T-helper 9 cell (primary cell): ENCODE measurements at places on chromosomes 13 and 19.

- no peak for DNase-seq
Observed at GRCh38 chr13:97401421-97401820, 32.5 kb upstream of the RAP2A start.

DNA sequence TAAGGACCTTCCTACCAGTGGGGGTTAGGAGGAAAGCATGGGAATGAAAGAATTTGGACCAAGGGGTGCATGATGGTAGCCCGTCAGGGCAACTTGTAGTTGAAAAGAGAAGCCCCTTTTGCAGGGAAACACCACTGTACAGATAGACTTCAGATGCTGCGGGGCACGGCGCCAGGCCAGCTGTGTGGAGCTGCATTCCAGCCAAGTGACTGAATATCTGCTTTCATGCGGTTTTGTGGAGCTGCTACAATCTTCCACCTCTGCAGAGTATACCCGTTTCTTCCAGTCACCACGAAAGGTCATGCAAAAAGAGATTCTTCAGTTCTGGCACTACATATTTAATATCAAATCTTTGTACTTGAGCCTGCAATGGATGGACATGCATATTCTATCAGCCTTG is 104.7 kb downstream of the RGCC start:
- DNase-seq, result no peak

DNA sequence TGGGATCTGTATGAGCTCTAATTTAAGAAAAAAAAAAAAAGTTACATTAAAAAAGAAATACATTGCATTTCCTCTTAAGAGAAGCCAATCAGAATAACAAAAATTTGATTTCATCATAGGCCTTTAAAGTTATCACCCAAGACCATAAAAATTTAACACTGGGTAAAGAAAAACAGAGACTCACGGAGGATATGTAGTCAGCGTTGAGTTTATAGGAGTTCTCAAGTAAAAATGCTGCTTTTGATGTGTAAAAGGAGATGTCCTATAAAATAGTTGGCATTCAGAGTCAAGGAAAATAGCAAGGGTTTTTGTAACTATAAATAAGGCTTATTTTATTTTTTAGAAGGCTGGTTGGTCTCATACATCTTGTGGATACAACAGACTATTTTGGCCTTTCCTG is 191.1 kb downstream of the EFNB2 start:
- no peak for DNase-seq

- no peak for DNase-seq
Observed at GRCh38 chr13:109371066-109371465, 415.3 kb downstream of the IRS2 start.

GRCh38 chr13:89784161-89784809 is 1563.2 kb upstream of the MIR17HG start:
- DNase-seq, result no peak

DNA sequence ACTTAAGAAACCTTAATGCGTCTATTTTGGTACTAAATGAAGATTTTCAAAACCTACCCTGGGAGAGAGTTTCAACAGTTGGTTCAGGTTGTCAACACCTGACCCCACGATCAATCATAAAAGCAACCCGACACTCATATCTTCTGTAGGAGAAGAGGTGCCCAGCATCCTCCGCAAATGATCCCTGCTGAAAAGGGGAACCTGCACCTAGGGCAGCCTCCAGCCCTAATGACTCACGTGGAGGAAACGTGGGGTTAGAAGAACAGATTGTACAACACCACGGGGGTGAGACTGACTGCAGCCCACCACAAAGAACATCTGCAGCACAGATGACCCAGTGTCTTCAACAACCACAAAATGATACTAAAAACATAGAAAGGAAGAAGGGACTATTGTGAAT is 116.3 kb downstream of the RAB20 start:
- DNase-seq, result no peak

DNA sequence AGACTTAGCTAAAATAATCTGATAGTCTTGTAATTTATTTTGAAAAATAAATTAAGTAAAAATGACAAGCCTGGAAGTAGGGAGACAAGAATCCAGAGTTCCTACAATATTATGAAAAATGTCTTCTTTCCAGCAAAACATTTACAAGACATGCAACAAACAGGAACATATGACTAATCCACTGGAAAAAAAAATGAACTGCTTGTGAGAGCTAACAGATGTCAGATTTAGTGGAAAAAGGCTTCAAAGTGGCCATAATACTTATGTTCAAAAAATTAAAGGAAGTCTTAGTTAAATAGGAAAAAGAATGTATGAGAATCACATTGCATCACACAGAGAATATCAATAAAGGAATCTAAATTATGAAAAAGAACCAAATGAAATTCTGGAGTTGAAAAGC is 2082.0 kb upstream of the PCDH20 start:
- DNase-seq, result no peak

DNA sequence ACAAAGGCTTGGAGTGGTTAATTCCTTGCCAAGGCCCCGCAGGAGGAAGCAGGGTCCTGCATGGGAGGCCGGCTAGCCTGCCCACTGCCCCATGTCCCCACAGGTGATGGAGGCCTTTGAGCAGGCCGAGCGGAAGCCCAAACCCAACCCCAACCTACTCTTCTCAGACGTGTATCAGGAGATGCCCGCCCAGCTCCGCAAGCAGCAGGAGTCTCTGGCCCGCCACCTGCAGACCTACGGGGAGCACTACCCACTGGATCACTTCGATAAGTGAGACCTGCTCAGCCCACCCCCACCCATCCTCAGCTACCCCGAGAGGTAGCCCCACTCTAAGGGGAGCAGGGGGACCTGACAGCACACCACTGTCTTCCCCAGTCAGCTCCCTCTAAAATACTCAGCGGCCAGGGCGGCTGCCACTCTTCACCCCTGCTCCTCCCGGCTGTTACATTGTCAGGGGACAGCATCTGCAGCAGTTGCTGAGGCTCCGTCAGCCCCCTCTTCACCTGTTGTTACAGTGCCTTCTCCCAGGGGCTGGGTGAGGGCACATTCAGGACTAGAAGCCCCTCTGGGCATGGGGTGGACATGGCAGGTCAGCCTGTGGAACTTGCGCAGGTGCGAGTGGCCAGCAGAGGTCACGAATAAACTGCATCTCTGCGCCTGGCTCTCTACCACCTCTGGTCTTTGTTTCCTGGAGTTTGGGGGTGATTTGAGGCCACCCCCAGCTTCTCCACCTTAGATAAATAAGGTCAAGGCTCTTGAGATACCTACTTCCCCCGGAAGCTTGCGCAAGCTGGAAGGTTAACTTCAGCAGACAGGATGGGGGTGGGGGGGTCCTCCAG is 2.6 kb downstream of the B3GNT8 start:
- no peak for DNase-seq

DNA sequence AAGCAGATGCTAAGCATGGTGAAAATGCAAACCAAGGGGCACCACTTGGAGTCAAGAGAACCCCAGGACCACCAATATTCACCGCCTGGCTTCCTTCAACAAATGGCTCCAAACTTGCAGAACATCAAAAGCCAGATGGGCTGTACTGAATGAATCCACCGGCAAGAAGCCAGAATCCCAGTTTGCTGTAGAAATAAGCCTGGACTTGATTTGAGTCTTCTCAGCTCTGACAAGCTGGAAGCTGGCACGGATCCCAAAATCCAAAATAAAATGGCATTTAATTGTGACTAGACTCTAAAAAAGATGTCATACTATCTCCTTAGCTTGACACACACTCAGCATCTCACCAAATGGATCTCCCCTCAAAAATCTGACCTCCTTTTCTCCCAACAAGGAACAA is 11.9 kb downstream of the EFNB2 start:
- DNase-seq, result no peak

DNA sequence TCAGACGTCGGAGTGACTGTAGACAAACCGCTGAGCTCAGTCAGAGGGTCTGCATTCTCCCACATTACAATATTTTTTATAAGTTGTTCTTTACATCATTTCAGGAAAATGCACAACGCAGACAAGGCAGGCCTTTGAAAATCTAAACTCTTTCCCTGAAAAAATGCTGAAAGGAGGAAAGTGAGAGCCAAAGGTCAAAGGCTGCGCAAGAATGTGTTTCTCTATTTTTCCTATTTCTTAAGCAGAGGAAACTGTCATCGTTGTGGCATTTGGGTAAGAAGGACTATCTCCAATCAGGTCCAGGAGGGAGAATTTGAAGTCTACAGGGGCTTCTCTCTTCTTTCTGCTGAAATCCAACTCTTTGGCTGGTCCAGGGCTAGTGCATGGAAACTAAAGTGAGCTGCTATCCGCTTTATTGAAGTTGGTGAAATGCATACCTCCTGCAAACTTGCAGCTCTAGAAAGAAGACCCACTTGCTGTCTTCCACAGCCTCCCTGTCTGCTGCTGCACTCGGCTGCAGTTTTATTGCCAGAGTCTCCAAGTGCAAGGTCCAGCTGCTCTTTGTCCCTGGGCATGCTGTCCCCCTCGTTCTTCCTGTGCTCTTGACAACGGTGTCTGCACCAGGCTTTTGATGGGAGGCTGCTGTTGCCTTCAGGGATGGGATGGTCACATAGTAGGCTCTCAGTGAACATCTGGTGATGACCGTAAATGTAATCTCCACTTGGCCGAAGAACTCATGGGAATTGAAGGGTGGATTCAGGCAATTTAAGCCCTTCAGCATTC is 31.2 kb downstream of the ZNF536 start:
- no peak for DNase-seq

GRCh38 chr19:47239610-47240296 is 8.8 kb upstream of the BBC3 start:
- peak; percentile 60 for DNase-seq

DNA sequence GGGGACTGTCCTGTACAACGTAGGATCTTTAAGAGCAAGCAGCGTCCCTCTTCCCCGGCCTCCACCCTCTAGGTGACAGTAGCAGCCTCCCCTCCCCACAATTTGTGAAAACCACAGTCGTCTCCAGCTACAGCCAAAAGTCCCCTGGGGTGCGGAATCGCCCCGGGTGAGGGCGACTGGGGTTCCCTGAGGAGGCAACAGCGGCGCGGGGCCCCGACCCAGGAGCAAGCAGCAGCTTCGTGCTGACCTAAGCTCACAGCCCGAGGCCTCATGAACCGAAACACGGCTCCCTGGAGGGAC is 322 bp downstream of the ZNF558 start:
- no peak for DNase-seq

DNA sequence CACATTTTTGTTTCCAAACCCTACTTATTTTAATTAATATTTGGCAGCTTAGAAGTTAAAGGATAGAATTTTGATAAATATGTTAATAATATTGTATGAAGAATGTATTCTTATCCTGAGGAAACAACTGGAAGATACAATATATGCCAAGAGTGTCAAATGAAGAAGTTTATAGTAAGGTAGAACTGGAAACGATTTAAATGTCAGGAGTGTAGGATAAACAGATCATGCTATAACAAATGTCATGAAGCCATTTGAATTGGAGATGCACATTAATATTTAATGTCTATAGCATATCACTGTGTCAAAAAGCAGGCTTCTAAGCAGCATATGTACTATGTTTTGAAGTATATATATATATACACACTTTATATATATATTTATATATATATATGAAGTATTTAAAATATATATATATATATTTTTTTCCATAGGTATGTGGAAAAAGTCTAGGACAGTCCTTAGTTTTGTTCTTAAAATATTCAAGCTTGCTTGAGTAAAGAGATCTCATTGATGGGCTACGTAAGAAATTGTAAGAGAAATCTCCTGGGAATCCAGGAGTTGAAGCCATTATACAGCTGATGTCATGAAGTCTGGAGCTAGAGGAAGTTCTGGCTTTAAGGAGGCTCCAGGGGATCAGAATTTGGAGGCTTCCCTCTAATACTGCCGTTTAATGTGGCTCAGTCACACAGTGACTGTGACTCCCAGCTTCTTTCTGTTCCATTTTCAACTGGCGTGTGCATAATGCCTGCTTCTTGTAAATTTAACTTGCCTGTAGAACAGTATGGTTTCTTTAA is 79.9 kb upstream of the MYCBP2 start:
- no peak for DNase-seq

DNA sequence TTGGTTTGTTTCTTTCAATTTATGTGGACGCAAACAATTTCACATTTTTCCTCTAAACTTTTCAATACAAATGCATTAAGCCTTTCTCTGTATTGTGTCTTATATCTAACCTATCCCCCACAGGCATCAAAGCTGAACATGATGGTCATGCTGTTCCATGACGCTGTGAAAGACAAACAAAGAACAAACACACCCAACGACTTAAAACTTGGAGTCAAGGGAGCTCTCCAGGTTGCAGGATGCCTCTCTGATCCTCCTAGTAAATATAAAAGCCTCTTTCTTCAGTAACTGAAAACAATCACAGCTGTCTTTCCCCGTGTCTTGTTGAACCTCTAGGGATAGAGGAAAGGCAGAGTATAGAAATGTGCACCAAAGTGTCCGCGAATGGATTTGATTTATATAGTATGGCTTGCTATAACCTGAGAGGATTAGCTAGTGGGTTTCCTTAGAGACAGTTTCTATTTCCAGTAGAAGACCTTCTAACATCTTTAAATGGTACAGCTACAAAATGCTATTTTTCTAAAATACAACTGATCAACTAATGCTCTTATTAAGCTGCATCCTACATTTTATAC is 43.1 kb downstream of the PCDH9 start:
- no peak for DNase-seq

DNA sequence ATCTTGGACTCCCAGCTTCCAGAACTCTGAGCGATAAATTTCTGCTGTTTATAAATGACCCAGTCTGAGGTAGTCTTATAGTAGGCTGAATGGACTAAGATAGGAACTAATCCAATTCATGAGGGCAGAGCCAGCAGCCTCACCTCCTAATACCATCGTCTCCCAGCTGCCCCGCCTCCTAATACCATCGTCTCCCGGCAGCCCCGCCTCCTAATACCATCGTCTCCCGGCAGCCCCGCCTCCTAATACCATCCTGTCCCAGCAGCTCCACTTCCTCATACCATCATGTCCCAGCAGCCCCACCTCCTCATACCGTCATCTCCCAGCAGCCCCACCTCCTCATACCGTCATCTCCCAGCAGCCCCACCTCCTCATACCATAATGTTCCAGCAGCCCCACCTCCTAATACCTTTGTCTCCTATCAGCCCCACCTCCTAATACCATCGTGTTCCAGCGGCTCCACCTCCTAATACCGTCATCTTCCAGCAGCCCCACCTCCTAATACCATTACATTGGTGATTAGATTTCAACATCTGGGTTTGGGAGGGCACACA is 2.4 kb upstream of the ARGLU1 start:
- peak; percentile 40 for DNase-seq

DNA sequence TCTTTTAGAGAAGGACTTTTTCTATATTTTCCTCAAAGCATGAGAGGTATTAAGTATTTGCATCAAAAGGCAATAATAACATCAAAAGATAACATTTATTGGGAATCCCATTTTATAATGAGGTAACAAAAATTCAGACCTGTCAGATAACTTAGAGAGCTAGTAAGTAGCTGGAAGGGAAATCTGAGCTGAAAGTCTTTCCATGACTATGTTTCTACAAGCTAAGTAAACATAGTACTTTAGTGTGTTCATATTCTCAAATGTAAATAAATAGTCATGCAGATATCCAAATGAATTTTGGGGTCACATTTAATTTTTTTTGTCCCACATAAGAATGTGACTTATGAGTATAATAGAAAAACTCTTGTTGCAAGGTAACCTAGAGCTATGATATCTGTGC is 87.3 kb upstream of the FBXL3 start:
- DNase-seq, result no peak

DNA sequence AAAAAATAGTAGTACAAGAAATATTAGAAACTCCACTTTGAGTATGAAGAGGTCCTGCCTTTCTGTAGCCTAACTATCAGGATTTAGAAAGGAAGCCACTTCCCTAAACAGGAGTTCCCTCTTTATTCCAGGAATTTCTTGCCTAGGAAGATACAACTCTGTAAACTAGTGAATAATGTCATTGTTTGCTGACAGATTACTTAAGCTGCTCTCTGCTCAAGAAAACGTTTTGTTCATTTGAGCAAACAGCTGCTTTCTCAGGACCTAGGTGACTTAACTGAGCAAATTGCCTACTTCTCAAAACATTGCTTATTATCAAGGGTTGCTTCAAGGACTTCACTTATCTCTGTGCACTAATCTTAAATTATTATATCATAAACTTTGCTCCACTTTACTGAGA is 1419.4 kb upstream of the SLC10A2 start:
- DNase-seq, result no peak
